ENCODE measurements at places on chromosomes 5 and 9. TPM values are rescaled to one million over a fixed set of nuclear protein-coding genes. Genes with fewer than 3 reads are reported as not detected.

SEMA6A gene
- total RNA-seq = not detected

FCN1 gene
- total RNA-seq = not detected

DNA sequence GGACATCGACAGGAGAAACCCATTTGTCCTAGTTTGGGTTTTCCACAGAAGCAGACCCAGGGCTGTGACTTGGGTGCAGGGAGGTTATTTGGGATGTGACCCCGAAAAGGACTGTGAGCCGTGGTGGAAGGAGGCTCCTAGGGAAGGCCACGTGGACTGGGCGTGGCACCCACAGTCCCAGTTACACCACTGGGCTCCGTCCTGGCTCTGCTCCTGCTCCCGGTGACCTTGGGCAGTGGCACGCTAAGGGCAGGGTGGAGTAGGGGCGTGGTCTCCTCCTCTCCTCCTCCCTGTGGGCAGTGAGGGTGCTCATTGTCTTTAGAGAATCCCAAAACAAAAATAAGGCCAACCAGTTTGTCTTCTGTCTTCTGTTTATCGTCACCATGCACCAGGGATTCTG, 190.1 kb downstream of the GADD45G start:
- H3K36me3 ChIP-seq = no peaks in the 10 kb centered on the region
- no peak for DNase-seq
- H3K4me1 ChIP-seq = no peaks in the 10 kb centered on the region
- H3K27ac ChIP-seq = no peak overlapping the region
- no peak overlapping the region for H3K4me3 ChIP-seq
- no peaks in the 10 kb centered on the region for H3K27me3 ChIP-seq

DNA sequence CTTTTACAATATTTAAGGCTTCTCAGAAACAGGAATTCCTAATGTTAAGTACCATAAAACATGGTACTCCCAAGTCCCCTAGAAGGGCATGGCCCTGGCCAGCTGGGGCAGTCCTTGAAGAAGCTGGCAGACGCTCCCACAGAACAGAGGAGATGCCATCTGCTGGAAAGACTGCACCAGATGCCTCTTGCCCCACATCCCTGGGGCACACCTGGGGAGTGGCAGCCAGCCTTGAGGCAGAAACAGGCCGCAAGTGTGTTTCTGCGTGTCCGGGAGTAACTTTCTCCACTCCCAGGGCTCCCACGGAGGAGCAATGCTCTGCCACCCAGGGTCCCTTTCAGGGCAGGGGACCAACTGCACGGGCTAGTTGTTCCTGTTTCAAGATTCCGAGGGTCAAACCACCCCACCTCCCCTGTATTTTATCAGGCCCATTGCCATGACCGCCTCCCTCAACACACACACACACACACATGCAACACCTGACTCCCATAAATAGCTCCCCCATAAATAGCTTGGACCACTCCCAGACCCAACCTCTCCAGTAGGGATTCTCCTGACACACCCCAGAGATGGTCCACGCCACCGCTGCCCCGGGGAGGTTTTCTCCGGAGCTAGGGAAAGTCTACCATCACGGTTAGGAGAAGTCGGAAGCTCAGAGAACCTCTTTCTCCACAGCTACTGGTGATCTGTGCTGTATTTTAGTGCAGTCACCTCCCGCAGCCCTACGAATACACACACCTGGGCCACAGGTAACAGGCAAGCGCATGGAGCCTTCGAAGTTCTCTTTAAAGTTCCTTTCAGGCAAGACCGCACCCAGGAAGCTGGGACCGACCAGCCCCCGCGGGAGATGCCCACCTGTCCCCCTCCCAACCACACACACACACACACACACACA, 1.5 kb downstream of the SPOCK1 start:
- no peak overlapping the region for H3K4me3 ChIP-seq
- no peak for DNase-seq
- H3K4me1 ChIP-seq = no peaks in the 10 kb centered on the region
- H3K27ac ChIP-seq = no peak overlapping the region
- H3K27me3 ChIP-seq = peaks cover 27% of the 10 kb centered on the region

GRCh38 chr9:130266236-130267098, 907 bp downstream of the HMCN2 start:
- H3K27me3 ChIP-seq = peaks cover 65% of the 10 kb centered on the region

DNA sequence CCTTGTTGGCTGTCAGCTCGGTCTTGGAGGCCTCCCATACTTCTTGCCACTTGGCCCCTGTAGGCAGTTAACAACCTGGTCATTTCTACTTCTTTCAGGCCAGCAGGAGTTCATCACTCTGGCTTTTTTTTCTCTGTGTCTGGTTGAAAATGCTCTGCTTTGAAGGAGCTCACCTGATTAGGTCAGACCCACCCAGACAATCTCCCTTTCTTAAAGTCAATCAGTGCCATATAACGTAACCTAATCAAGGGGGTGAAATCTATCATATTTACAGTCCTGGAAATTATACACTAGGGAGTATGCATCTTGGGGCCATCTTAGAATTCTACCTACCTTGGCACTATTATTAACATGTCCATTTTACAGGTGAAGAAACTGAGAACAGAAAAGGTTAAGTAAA, 155.4 kb downstream of the SREK1 start:
- H3K4me1 ChIP-seq = no peaks in the 10 kb centered on the region
- DNase-seq = no peak
- no peak overlapping the region for H3K4me3 ChIP-seq
- H3K36me3 ChIP-seq = no peaks in the 10 kb centered on the region
- peaks cover 6% of the 10 kb centered on the region for H3K27me3 ChIP-seq

DNA sequence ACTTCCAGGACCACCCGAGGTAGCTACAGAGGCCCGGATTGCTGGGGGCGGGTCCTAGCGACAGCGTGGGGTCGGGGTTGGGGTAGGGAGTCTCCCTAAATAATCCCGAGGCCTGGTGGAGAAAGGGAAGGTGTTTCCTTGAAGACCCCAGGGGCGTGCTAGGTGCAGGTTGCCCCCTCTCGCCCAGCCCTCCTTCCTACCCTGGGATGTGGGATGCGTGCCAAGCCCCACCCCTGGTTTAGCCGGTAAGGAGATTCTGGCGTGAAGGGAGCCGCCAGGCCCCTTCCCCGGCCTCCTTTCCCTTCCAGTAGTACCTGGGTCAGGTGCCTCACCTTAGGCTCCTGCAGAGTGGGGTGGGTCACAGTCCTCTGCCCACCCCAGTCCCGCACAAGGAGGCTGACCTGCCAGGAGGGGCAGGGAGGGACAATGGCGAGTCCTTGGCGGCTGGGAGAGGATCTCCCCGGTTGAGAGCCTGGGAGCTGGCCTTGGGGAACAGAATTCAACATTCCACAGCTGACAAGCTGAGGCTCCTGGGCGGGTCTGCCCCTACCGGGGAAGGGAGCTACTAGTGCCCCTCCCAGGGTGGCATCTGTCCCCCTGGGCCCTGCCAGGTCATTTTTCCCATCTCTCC, 674 bp downstream of the TSPAN17 start:
- H3K36me3 ChIP-seq = peaks cover 5% of the 10 kb centered on the region
- H3K27me3 ChIP-seq = no peaks in the 10 kb centered on the region

DNA sequence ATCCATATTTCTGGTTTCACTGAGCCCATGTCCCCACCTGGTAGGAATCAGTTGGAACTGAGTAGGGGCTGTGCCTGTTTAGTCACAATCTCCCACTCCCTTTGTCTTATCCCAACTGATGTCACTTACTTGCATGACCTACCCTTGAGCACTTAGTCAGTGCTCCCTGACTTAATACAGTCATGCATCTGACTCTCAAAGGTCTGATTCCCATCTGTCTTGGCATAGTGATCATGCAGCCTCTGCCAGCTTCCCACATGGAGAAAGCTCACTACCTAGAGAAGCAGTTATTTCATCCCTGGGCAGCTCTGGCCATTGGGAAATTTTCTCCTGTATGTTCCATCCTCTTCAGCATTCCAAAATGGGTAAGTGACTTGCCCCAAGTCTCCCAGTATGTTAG, 24.8 kb downstream of the ABLIM3 start:
- H3K27ac ChIP-seq = no peak overlapping the region
- DNase-seq = no peak
- H3K27me3 ChIP-seq = peaks cover 14% of the 10 kb centered on the region
- no peaks in the 10 kb centered on the region for H3K36me3 ChIP-seq

C5orf24 gene
- 32.3 TPM for total RNA-seq

GRCh38 chr9:134732392-134733110, 90.9 kb downstream of the COL5A1 start:
- DNase-seq = no peak
- H3K4me1 ChIP-seq = no peaks in the 10 kb centered on the region
- H3K36me3 ChIP-seq = no peaks in the 10 kb centered on the region
- H3K27me3 ChIP-seq = no peaks in the 10 kb centered on the region

DNA sequence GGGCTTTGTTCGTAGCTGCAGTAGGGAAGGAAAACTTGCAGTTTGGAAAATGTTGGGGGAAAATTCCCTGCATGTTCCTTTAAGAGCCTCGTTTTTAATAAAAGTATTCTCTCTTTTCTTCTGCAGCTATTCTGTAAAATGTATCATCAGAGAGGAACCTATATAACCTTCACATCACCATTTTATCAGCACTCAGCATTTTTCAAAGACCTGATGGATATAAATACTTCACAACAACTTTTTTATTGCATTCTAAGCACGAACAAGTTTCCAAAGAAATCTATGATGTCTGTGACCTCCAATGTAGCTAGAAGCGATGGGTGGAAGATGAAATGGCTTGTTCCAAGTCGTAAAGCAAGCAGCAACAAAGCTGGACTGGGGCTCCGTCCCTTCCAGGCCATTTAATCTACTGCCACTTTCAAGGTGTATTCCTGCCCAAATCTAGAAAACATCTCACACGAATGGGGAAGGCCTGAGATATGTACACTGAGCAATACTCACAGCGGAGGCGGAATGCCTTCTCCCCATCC, 84.0 kb downstream of the NSUN2 start:
- no peak overlapping the region for H3K4me3 ChIP-seq
- no peaks in the 10 kb centered on the region for H3K27me3 ChIP-seq
- H3K36me3 ChIP-seq = no peaks in the 10 kb centered on the region
- DNase-seq = no peak

- no peaks in the 10 kb centered on the region for H3K36me3 ChIP-seq
- no peak for DNase-seq
- no peak overlapping the region for H3K27ac ChIP-seq
- H3K4me1 ChIP-seq = no peaks in the 10 kb centered on the region
Observed at GRCh38 chr9:82805027-82805426, 257.9 kb downstream of the RASEF start.

DNA sequence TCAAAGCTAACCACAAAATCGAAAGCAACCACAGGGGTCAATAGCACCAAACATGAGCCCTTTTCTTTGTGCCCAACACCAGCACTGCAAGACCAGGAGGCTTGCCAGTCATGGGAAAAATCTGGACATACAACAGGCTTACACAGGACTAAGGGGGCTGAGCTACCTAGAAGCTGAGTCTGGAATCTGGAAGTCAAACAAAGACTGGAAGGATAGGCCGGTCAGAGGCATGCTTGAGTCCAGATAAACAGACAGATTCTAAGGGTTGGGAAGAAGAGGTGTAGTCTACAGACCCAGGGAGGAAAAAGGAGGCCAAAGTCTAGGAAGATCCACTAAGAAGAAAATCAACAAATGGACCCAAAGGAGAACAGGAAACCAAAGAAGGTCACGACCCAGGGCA, 73.3 kb downstream of the MYO10 start:
- no peaks in the 10 kb centered on the region for H3K4me1 ChIP-seq
- no peak overlapping the region for H3K4me3 ChIP-seq
- no peaks in the 10 kb centered on the region for H3K27me3 ChIP-seq
- no peak for DNase-seq
- H3K27ac ChIP-seq = no peak overlapping the region
- no peaks in the 10 kb centered on the region for H3K36me3 ChIP-seq

DNA sequence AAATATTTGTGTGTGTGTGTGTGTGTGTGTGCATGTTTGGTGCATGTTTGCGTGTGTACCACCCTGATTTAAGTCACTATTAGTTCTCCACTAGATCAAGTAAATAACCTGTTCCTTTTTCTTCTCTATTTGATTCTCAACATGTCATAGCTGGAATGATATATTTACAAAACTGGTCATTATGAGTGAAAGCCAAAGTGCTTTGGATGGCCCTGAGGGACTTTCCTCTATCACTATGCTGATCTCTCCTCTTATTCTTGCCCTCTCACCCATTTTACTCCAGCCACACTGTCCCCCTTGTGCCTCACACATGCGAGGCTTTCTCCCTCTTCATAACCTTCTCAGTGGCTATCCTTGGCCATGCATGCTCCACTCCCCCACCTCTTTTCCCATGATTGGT, 144.6 kb upstream of the NMUR2 start:
- no peaks in the 10 kb centered on the region for H3K27me3 ChIP-seq
- H3K4me1 ChIP-seq = no peaks in the 10 kb centered on the region

CTSL gene
- 12.9 TPM for total RNA-seq

- no peak overlapping the region for H3K4me3 ChIP-seq
- no peaks in the 10 kb centered on the region for H3K27me3 ChIP-seq
- H3K36me3 ChIP-seq = no peaks in the 10 kb centered on the region
- no peak overlapping the region for H3K27ac ChIP-seq
- no peaks in the 10 kb centered on the region for H3K4me1 ChIP-seq
Observed at GRCh38 chr5:97600486-97600885, 417.4 kb upstream of the RIOK2 start.

AIF1L gene
- total RNA-seq = 0.50 TPM

ZDHHC11B gene
- total RNA-seq = not detected

All from activated CD4-positive, alpha-beta memory T cell treated with anti-CD3 and anti-CD28 coated beads, Interleukin-2, amount 10 ng/mL, durations not matched to agents 7 days and 5 days (primary cell).